ENCODE measurements at places on chromosomes 3 and 15.
A peak's percentile ranks its signal among the peaks of the same experiment; 100 is the strongest.

DNA sequence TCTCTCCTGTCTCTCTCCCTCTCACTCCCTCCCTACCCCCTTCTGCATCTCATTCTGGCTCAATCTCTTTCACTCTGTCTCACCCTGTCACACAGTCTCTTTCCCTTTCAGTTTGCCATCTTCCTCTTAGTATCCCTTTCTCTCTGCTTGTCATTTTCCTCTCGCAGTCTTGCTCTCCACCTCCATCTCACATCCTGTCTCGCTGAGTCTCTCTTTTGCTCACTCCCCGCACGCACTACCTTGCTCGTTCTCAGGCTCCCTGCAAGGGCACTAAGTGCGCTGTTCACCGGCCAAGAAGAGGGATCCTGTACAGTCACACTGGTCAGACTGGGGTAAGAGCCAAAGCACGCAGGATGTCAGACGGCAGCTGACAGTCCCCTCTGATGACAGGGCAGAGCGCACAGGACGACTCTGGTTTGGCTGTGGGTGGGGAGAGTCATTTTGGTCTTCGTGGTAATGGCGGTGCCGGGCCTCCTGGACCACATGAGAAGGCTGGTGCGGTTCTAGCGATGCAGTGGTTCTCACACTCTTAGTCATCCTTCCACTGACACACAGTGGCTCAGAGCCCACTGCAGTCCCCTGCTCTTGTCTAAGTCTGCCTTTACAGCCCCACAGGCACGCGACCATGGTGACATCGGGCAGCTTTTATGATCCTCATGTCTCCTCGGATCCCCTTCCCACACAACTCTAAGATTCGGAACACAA is 356.8 kb downstream of the FOXP1 start:
- DNase-seq: no peak

GRCh38 chr15:88029696-88030095 is 226.8 kb downstream of the NTRK3 start:
- no peak for DNase-seq

DNA sequence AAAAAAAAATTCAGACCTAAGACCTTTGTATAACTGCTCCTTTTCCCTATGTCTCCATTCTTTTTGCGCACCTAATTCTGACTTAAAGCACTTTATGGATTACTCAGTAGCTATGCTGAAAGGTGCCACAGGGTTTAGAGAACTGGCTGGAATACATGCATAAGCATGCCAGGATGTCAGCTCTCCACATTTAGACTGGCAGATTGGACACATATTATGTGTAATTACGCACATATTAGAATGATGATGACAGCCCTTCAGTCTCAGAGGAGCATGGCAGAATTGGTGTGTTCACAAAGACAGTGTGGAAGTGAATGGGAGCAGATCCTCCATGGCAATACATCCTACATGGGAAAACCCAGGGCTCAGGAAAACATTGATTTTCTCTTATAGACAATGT is 108.1 kb upstream of the LSAMP start:
- no peak for DNase-seq

- DNase-seq: no peak
Measured at GRCh38 chr15:70867911-70868467, 14.0 kb upstream of the LARP6 start.

DNA sequence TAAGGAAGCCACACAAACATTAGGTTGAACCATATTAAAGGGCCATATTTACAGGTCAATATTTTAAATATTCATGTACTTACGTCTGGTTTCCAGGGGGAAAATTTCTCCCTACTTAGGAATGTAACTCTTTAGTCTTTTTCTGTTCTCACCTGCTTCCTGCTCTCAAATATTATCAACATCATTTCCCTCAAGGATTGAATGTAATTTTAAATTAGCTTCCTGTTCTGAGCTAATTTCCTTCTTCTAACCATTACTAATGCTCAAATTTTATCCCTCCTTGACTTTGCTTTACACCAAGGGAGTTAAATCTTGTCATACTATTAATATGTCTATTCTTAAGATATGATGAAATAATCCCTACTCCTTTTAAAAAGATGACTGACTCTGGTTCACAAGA is 103.4 kb upstream of the UBP1 start:
- no peak for DNase-seq

DNA sequence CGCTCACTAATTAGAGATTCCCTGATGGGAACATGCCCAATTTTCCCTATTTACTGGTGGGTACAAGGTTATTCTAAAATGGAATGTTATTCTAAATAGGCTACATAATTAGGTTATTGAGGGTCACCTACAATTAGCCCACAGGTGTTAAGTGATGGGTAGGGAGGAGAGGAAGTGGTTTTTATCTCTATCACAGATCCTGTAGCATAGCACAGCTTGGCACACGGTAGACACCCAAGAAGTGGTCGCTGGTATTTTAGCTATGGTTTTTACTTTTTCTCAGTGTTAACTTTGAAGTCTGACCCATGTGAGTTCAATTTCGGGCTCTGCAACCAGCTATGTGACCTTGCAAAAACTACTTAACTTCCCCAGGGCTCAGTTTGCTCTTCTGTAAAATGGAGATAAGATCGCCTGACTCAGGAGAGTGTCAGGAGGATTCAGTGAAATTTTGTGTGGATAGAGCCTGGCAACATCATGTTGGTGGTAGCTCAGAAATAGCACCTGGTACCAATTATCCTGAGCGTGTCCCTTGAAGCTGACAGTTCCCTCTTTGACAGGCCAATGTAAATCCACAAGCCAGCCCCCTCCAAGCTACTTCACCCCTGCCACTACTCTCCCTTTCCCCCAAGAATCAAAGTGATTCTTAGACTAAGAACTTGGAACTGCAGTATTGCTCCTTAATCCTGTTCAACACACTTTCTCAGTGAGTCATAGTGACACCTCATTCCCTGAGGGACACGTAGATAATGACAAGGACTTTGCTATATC is 8.7 kb upstream of the LMCD1 start:
- no peak for DNase-seq

DNA sequence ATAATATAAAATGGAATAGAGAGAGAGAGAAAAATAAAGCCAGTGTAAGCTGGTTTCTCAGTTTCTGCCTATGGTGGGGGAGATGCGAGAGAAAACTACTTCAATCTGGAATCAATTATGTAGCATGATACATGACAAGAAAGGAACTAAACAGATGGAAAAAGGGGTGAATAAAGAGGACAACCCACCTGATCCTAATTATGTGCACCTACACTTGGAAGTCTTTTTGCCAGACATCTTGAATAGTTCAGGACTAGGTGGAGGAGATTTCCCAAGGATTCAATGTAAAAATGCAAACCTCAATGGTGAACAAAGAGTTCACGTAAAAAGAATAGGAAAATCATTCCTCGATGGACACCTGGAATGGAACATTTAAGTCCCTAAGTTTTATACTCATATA is 524.4 kb upstream of the RGMA start:
- no peak for DNase-seq

DNA sequence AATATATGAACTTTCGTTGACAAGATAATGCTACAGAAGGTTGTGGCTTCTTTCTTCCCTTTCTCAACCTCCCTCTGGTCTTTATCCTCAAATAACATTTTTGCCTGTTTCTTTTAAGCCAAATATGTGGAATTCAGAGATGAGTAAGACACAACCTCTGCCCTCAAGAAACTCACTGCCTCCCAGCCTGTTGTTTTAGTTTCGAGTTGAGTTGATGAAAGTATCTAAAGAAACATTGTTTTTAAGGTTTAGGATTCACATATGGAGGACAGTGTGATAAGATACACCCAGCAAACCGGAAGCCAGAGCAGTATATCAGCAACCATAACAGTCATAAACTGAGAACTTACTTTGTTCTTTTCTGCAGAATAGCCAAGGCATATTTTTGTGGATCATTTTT is 218.6 kb downstream of the THSD4 start:
- DNase-seq: no peak

GRCh38 chr3:67109651-67110204 is 111.6 kb downstream of the KBTBD8 start:
- no peak for DNase-seq

DNA sequence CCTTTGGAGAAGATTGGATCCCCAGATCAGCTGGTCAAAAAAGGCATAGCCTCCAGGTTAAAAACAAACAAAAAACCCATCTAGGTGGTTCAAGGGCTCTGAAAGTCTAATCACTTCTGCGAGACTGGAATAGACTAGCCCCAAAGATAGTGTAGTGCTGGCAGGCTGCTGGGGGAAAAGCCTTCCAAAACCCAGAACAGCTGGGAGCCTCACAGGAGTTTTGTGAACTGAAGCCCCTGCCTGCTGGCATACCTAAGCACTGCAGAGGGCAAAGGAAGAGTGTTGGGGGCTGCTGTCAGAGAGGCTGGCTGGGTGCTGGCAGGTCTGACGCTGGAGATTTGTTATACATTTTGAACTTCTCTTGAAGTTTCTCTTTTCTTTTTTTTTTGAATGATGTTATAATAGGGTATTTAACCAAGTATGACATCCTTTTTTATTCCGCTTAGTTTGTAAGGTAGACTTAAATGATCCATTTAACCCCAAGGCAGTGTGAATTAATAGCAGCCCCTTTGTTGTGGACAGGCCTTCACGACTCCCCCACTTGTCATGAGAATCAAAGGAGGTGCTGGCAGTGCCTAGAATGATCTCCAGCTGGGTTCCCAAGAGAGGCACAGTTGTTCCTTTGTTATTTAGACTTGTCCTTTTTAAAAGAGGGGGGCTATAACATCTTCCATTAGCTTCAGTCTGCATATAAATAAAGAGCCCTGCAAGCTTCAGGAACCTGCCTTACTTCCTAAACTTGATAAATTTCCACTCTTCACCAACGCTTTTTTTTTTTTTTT is 53.9 kb downstream of the CRTC3 start:
- no peak for DNase-seq

DNA sequence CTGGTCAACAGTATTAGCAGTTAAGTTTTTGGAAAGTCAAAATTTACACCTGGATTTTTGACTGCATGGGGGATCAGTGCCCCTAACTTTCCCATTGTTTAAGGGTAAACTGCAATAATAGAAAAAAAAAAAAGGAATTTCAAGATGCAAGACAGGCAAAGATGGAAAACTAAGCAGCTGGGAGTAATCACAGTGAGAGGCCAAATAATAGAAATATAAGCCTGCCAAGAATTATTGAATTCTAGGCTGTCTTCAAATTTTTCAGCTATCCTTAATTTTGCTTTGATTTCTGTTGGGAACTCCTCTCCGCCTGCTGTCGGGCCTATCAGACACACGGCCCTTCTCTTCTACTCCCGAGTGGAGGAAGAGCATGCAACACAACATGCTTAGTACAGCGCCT is 215.5 kb upstream of the LMCD1 start:
- no peak for DNase-seq

DNA sequence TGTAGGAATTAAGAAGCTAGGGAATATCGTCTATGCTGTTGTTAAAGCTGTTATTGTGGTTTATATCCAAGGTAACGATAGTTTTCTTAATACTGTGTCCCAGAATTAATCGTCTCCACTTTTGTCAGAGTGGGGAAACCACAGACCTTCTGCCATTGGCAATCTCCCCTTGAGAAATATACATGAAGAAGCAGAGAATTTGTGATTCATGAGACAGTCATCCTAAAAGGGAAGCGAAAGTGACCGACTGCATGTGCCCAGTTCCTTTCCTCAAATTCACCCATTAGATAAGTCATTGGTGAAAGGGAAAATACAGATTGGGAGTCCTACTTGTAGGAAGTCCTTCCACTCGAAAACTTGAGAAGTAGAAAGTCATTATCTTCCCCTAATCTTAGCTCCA is 26.6 kb downstream of the DIPK2A start:
- DNase-seq: peak; percentile 27

DNA sequence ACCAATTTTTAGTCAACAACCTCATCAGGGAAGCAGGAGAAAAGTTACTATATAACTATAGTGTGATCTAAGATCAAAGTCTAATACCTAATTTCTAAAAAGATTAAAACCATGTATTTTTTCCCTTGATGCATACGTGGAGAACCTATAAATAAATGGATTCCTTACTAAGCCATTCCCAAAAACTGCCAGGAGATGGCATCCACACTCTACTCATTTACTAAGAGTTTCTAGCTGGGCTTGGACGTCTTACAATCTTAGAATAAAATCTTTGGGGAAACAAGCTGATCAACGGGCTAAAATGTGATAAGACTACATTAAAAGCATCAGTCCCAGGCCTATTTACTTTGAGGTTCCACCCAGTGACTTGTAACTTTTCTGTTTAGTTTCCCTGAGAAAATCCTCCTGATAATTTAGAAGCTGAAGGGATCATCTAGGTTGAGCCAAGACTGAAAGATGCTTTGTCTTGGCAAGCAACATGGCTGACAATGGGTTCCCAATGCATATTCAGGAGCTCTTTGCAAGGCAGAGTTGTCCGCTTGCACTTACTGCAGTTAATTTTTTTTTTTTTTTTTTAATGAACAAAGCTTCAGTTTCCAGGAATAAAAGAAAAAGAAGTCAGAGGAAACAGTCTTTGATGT is 85.5 kb upstream of the FGF12 start:
- DNase-seq: no peak

Measured in H54 (cell line).